ENCODE measurements at places on chromosomes 1 and 21.
A peak's percentile ranks its signal among the peaks of the same experiment; 100 is the strongest.

- DNase-seq, result no peak
Measured at GRCh38 chr1:43552813-43553212, 22.1 kb downstream of the PTPRF start.

DNA sequence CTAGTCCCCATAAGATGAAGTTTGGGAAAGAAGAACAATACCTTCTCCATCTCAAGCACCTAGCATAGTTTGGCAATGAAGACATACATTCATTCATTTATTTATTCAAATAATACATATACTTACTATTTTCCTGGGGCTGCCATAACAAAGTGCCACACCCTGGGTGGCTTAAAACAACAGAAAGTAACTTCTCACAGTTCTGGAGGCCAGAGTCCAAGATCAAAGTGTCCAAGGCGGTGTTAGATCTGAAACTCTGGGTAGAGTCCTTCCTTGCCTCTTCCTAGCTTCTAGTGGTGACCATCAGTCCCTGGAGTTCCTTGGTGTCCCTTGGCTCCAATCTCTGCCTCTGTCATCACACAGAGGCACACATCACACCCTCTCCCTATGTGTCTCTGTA, 112.1 kb upstream of the IGSF21 start:
- DNase-seq, result no peak

DNA sequence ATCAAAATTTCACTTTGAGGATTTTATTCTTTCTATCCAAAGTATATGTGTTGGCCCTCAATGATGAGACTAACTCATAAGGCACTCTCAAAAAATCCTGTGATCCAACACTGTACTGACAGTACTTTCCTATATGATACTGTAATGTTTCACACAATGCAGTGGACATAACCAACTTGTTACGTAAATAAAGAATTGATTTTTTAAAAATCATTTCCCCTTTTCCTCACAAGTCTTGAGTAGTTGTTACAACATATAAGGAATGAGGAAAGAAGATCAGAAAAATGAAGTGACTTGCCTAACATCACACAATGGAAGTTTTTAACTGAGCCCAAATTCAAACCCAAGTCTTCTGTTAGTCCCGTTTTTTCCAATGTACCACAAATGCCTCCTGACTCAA, 17.2 kb downstream of the PTP4A2 start:
- no peak for DNase-seq

GRCh38 chr1:53430261-53430660, 28.9 kb upstream of the DMRTB1 start:
- no peak for DNase-seq

GRCh38 chr1:247905181-247905580, 9.8 kb downstream of the OR2W3 start:
- no peak for DNase-seq

GRCh38 chr1:22163564-22163963, 20.7 kb upstream of the WNT4 start:
- no peak for DNase-seq

DNA sequence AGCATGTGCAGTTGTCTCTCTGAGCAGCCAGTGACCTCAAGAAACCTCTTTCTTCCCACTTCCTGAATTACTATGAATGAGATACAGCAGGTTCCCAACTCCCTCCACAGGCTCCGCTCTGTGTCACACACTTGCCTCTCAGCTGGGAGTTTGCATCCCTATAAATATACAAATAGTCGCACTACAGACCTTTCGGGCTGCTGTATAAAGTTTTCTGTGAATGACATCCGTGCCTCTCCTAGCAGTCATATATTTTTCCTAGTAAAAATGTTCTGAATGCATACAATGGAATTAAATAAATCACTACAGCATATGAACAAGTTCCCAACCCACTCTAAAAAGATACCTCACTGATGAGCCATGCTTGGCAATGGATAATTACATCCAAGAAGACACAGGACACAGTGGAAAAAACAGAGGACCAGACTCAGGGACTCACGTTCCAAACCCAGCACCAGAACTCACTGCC, 66.8 kb downstream of the CAPZB start:
- DNase-seq, result no peak

- DNase-seq, result no peak
Measured at GRCh38 chr1:186682736-186683135, 2.5 kb upstream of the PTGS2 start.

GRCh38 chr1:92992054-92992453, 30.8 kb upstream of the DIPK1A start:
- DNase-seq, result no peak

DNA sequence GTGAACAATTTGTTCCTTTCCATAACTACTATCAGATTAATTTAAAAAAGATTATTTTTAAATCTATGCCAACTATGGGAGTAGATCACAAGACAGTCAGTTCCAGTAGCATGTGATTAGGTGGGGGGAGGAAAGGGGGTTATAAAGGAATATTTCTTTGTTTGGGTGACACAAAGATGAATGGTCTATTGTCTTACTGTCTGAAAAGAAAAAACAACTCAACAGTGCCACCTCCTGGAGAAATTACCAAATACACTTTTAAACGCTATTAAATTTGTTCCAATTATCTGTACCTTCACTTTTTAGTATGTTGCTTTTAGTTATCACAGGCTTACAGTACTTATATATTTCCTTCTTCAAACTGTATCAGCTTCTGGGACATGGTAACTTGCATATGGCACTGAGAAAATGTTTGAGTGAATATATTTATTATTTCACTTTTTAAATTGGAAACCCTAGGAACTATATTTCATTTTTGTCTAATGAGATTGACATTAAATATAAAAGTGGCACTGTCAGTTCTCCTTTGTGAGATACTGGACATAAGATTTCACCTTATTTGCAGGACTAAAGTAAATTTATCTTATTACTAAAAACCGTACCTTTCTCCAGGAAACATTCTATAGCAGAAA, 1.7 kb upstream of the SORT1 start:
- DNase-seq, result no peak

DNA sequence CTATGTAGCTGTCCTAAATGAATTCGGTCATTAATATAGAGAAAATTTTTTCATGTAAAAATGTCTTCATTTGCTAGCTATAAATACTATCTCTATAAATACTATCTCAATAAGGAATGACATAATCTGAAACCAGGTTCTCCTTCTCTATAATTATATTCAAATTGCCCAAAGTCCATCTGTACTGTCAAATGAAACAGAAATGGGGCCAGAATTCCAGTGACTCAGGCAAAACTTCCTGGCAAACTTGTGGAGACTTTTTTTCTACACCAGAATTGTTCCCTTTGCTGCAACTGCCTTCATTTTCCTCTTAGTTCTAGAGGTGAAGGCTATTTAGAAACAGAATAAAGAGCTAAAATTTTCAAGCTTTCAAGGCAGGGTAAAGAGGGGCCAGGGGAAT, 152.5 kb downstream of the KCNH1 start:
- DNase-seq, result no peak

- DNase-seq, result no peak
Measured at GRCh38 chr1:151535326-151536271, 4.5 kb upstream of the TUFT1 start.

GRCh38 chr1:199551967-199552565, 475.4 kb upstream of the NR5A2 start:
- no peak for DNase-seq

DNA sequence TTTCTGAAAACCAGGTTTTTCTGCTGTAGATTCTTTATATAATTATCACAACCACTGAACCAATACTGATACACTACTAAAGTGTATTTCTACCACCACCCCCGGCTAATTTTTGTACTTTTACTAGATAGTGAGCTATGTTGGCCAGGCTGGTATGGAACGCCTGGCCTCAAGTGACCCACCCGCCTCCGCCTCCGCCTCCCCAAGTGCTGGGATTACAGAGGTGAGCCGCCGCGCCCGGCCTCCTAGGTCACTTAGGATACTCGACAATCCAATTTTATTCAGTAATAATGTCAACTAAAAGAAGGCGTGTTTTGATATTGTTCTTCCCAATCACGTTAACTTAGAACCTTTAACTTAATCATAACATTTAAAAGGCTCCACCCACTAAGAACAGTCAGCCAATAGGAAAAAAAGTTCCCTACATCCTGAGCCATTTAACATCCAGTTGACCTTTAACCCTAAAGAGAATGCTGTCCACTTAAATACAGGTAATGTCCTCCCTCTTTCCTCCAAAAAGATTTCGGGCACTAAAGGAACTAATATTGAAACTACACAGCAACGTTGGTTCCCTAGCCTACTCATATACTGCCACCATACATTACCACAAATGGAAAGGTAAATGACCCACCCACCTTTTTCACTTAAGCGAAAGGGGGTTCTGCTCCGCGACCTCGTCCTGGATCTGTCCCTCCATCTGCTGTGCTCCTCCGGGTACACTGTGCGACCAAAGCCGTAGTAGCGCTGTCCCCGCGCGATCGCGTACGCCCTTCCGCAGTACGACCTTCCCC, 1.2 kb downstream of the RSRP1 start:
- no peak for DNase-seq

DNA sequence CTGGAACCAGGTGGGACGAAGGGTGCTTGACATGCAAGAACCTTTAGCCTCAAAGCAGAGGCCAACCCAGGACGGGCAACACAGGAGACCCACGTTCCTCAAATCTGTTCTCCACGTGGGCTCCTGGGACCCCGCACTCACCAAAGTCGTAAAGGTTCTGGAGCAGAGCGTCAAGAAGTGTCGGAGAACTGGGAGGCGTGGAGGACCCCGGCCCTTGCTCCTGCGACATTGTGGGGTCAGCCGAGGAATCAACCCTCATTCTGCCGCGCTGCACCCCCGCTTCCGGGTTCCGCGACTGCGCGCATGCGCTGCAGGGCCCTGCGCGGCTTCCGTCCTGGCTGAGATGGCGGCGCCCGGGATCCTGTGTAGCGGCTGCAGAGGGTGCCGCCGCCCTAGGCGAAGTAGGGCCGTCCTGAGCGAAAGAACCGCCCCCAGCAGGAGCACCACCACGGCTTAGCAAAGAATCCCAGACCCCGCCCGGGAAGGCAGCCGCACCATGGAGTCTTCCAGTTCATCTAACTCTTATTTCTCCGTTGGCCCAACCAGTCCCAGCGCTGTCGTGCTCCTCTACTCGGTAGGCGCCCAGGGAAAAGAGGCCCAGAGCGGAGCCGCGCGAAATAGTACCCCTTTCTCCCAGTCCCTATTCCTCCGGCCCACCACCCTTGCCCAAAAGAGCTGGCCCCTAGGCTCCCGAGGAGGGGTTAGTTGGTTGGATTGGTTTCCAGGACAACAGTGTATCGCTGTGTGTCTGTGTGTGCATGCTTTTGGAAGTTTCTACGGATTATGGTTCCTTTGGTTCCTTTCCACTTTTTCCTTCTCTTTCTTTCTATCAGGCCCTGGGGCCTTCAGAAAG, at the start of gene GNPAT:
TSS of gene GNPAT (plus strand) at position 330 of the 853 bp plus-strand sequence. CDS start at position 497, 167 bp downstream.
- peak; percentile 87 for DNase-seq

GRCh38 chr1:38025233-38025632, 12.7 kb downstream of the UTP11 start:
- no peak for DNase-seq

DNA sequence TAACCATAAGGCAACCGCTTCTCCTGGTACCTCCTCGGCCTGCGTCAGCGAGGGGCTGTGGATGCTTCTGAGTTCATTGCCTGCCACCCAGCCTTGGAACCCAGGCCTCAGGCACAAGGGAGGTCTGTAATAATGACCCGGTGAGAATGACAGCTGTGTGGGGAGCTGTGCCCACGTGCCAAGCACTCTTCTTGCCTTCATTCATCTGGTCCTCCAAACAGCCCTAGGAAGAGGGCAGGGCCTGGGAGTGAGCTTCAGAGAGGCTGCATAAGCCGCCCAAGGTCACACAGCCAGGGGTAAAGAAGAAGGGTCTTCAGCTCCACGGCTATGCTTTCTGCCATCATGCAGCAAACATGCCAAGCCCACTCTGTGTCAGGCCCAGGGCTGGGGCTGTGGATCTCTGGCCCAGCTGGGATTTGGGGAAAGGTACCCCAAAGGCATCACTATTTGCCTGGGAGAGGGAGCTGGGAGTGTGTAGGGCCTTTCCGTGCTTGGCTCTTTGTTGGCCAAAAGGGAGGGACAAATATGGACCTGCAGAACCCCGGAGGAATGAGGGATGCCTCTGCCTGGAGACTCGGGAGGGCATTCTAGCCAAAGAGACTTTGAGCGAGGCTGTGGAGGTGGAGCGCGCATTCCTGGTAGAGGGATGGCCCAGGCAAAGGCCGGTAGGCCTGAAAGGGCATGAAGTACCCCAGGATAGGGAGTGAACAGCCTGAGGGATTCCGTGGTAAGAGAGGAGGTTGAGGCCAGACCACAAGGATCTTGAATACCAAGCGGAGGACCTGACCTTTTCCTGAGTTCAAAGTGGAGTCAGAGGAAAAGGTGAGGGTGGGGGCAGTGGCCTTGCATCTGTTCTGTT, 10.1 kb upstream of the EDN2 start:
- no peak for DNase-seq

DNA sequence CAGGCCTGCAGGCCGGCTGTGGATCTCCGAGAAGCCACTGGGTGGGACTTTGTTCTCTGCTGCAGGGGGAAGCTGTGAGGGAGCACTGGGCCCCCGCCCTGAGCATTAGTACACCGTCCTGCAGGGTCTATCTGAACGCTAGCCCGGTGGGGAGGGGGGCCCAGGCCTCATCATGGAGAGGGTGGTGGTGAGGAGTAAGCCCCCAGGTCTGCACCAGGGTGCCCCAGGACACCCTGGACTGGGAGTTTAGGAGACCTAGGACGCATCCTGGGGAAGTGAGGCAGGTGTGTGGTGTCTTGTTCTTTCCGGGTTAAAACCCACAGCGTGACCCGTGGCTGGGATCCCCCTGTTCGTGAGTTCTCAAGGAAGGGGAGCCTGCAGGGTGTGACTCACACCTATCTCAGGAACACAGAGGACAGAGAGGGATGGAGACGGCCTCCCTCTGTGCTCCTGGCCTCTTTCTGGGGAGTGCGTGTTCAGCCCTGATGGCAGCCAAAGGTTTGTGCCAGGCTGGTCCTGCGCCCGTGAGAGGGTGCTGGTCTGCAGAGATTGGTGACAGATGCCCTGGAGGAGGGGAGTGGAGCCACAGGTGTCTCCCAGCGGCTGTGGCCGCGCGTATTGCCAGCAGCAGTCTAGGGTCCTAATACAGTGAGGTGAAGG, 44.8 kb downstream of the AGPAT3 start:
- no peak for DNase-seq

GRCh38 chr1:40774266-40774998, 9.2 kb upstream of the KCNQ4 start:
- peak; percentile 56 for DNase-seq

DNA sequence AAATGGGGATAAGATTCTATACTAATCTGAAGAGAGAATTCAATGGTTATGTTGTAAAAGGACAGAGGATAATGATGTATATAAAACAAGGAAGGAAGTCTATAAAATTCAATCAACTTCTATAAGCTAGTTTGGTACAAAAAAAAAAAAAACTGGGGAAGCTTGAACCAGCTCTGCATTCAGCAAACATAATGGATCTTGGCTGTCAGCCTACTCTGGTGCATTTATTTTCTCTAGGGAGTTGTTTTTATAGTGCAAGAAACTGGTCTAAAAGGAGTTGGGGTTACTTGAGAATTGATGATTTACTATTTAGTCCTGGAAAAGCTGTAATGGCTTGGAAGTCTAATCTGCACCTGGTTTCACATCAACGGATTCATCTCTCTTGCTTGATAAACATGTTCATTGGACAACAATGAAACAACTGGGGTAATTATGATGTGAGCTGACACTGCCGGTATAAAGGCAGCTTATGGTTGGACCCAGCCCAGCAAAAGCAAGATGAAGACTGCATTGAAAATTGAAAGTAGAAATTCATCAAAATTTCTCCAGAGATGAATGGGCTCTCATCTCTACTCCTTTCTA, 199.4 kb upstream of the NRIP1 start:
- DNase-seq, result no peak

Measured in T-cell (primary cell).